Esophagus muscularis mucosa (tissue), 4 donors: ENCODE measurements at places on chromosomes 16 and 17. TPM values are rescaled to one million over a fixed set of nuclear protein-coding genes. Genes with fewer than 3 reads are reported as not detected.

The P3H4 gene
- 19.9 TPM for total RNA-seq

The CDH15 gene
- 0.17 TPM for total RNA-seq

The FNDC8 gene
- total RNA-seq: not detected

The DPEP3 gene
- 0.17 TPM for total RNA-seq

GRCh38 chr16:66728117-66728787 is 23.2 kb downstream of the DYNC1LI2 start:
- no peak for DNase-seq

DNA sequence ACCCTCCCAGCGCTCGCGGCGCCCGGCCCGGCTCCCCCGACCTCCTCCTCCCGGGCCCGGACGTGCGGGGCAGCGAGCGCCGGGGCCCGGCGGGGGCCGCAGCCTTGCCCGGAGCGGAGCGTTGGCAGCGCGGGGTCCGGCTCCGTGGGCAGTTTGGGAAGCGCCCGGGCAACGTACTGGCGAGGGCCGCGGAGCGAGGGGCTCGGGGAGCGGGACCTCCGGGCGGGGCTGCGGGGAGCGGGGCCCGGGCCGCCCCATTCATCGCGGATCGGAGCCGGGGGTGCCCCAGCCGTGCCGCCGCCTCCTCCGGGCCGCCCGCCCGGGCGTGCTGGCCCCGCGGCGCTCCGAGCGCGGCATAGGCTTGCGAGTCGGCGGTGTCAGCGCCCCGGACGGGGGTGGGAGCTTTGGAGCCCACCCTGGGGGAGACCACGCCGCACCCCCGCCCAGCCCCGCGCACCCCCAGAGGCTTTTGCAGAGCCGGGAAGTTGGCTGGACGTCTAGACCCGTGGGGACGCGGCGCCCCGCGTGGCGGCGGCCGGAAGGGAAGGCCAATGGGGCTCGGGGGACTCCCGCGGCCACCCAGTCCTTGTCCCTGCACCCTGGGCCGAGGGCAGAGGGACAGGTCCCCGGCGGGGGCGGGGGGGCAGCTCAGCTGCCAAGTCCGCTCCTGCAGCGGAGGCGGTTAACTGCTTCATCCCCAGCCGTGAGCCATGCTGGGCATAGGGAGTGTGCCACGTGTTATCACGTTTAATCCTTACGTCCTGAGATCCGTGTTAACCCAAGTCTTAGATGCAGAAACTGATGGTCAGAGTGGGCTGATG is 852 bp downstream of the ZNF469 start:
- DNase-seq: no peak
